GDM1 (cell line): ENCODE measurements at places on chromosomes 13 and 19.

DNA sequence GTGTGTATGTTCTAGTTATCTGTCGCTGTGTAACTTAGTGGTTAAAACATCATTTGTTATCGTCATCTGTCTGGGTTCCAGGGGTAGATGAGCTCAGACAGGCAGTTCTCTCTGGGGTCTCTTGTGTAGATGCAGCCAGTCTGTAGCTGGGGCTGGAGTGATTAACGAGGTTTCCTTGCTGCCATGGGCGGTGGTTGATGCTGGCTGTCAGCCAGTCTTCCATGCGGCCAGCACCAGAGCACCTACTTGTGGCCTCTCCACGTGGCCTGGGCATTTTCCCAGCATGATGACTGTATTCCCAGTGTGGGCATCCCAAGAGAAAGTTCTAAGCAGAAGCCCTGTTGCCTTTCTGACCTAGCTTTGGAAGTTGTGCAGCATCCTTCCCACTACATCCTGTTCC is 10.7 kb downstream of the ERCC5 start:
- DNase-seq = no peak

- DNase-seq = no peak
These were observed 10.6 kb downstream of the FUT6 start for GRCh38 chr19:5828661-5829566.

- DNase-seq = no peak
These were observed 18.3 kb downstream of the THSD1 start for GRCh38 chr13:52387721-52388120.

DNA sequence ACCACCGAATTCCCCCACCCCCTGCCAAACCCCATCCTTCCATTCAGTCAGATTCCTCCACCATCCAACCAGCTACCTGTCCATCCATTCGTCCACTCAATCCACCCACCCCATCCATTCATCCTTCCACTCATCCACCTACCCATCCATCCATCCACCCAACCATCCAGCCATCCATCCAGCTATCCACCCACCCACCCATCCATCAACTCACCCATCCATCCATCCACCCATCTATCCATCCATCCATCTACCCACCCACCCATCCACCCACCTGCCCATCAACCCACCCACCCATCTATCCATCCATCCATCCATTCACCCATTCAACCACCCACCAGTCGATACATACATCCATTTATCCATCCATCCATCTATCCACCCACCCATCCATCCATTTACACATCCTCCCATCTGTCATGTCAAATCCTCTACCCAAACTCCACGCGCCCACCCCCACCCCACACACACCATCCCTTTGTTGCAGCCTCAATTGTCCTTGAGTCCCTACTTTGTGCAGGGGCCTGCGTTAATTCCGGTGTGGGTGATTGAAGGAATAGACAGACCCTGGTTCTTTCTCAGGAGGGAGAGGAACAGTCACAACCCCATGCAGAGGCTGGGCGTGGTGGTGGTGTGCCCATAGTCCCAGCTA is 5.3 kb upstream of the SLC5A5 start:
- no peak for DNase-seq

GRCh38 chr19:47901370-47901769 is 15.3 kb upstream of the SULT2A1 start:
- no peak for DNase-seq

DNA sequence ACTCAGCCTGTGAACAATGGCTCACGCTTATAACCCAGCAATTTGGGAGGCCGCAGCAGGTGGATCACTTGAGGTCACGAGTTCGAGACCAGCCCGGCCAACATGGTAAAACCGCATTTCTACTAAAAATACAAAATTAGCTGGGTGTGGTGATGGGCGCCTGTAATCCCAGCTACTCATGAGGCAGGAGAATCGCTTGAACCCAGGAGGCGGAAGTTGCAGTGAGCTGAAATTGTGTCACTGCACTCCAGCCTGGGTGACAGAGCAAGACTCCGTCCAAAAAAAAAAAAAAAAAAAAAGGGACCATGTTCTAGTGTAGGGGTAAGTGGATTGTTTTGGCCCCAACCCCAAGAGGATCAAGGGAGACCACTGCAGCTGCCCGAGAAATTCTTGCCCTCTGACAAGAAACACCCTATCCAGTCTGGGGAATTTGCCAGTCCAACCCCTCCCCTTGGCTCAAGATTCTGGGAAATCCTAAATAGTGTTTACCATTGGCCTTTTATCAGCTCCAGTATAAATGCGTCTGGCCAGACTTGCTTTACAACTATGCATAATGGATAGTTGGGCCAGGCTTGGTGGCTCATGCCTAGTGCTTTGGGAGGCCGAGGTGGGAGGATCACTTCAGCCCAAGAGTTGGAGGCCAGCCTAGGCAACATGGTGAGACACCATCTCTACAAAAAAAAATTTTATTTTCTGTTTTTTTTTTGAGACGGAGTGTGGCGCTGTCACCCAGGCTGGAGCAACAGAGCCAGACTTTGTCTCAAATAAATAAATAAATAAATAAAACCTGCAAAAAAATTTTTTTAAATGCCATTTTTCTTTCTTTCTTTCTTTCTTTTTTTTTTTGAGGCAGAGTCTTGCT is 5.1 kb upstream of the DHDH start:
- DNase-seq = no peak

GRCh38 chr13:34862716-34863115 is 79.4 kb upstream of the NBEA start:
- DNase-seq = no peak

- DNase-seq = no peak
These were observed 574 bp downstream of the CYP2S1 start for GRCh38 chr19:41193430-41194156.

DNA sequence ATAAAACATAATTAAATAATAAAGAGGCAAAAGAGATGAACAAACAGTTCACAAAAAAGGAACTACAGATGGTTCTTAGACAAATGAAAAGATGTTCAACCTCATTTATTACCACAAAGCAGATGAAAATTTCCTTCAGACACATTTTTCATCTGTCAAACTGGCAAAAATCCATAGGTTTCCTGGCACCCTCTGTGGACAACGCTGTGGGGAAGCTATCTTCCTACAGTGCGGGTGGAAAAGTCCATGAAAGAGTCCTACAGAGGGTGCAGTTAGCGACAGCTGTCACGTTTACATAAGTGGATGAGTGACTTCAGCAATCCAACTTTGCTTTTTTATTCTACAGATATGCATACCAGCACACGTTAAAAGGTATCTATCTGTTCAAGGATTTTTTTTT is 30.3 kb upstream of the PDCD5 start:
- DNase-seq = no peak

GRCh38 chr19:54179921-54180461 is 7.0 kb upstream of the TMC4 start:
- DNase-seq = no peak

DNA sequence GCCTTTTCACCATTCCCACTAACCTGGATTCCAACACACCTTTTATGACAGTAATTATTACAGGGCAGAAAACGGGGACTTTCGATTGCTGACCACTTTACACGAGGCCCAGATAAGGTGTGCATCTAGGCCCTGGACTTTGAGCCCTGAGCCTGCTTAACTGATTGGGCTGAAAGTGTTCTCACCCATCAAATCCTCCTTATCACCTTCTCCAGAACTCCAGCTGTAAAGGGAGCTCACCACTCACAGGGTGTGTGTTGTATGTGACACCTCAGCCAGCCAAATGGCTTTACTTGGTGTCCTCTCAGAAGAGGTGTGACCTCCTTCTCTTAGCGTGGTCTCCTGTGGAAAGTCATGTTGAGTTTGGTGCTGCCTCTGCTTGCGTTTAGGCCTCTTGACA is 36.5 kb downstream of the SIPA1L3 start:
- no peak for DNase-seq
